Mesenchymal stem cell (in vitro differentiated cells and primary cell): ENCODE measurements at places on chromosomes 13 and 19.

DNA sequence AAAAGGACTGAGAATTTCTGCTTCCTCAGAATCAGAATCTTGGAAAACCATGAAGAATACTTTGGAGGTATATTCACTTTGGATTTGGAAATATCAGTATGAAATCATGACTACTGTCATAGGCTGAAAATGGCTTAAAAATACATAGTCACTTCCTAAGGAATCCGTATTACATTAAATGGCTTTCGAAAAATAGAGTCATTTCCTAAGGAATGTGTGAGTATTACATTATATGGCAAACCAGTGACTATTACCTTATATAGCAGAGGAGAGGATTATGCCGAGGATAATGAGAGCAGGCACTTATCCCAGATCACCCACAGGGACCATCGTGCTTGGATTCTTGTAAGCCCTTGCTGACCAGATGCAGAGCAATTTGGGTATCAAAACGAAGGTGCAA is 1471.8 kb downstream of the EFNB2 start:
- H3K27me3 ChIP-seq: no peaks in the 10 kb centered on the region
- H3K36me3 ChIP-seq: no peaks in the 10 kb centered on the region
- DNase-seq: no peak
- H3K4me1 ChIP-seq: no peaks in the 10 kb centered on the region
- H3K4me3 ChIP-seq: no peak overlapping the region

GRCh38 chr13:44326961-44327360 is 46.7 kb upstream of the SERP2 start:
- H3K4me1 ChIP-seq: peaks cover 2% of the 10 kb centered on the region
- H3K4me3 ChIP-seq: no peak overlapping the region
- peaks cover 4% of the 10 kb centered on the region for H3K27me3 ChIP-seq
- no peaks in the 10 kb centered on the region for H3K36me3 ChIP-seq

DNA sequence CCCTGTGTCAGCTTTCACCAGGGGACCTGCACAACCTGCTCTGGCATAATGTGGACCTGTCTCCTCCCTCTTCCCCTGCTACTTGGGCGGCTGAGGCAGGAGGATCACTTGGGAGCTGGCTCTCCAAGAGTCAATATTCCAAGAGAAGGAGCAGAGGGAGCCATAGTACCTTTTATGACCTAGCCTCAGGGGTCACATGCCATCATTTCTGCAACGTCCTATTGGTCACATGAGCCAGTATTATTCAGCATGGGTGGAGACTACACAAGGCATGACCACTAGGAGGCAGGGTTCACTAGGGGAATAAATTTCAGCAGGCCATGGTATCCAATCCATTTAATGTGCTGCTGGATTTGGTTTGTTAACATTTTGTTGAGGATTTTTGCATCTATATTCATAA is 12.0 kb upstream of the SHFL start:
- H3K4me1 ChIP-seq: no peaks in the 10 kb centered on the region
- DNase-seq: peak; percentile 24
- no peak overlapping the region for H3K4me3 ChIP-seq
- H3K27ac ChIP-seq: no peak overlapping the region
- peaks cover 25% of the 10 kb centered on the region for H3K27me3 ChIP-seq
- H3K36me3 ChIP-seq: no peaks in the 10 kb centered on the region

- no peak overlapping the region for H3K27ac ChIP-seq
- H3K36me3 ChIP-seq: peaks cover 8% of the 10 kb centered on the region
- peaks cover 17% of the 10 kb centered on the region for H3K4me1 ChIP-seq
- H3K27me3 ChIP-seq: no peaks in the 10 kb centered on the region
Observed at GRCh38 chr19:44687888-44688287, 11.1 kb upstream of the CEACAM16 start.

GRCh38 chr19:17348700-17349099 is 11.3 kb downstream of the GTPBP3 start:
- H3K27me3 ChIP-seq: peaks cover 28% of the 10 kb centered on the region
- H3K27ac ChIP-seq: no peak overlapping the region
- peak; percentile 81 for DNase-seq
- no peaks in the 10 kb centered on the region for H3K36me3 ChIP-seq

DNA sequence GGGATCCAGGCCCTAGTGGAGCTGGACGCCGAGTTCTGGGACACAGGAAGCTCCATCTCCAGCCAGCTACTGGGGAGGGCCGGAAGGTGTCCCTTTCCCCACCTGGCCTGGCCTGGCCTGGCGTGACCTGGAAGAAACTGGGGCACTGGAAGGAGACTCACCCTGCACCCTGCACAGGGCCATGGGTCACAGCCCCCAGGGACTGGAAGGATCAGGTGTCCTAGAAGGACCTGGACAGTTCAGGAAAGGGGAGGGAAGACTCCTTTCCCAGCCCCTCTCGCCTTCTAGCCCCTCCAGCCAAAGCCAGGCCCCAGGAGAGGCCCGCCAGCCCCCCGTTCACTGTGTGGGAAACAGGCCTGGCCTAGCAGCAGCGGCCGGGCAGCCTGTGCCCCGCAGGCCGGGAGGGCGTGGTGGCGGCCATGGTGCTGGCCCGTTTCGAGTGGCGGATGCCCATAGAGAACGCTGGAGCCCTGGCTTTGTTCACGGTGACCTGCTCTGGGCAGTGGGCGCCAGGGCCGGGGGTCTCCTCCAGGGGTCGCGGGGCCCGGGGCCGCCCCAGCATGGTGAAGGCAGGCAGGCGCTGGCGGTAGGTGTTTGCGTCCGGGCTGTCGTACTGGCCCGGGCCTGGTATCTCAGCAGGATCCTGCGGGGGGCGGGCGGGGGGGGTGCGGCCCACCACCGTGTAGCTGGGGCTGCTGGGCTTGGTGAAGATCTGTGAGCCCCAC is 2.8 kb upstream of the SHC2 start:
- DNase-seq: no peak
- no peaks in the 10 kb centered on the region for H3K36me3 ChIP-seq
- peaks cover 8% of the 10 kb centered on the region for H3K27me3 ChIP-seq

DNA sequence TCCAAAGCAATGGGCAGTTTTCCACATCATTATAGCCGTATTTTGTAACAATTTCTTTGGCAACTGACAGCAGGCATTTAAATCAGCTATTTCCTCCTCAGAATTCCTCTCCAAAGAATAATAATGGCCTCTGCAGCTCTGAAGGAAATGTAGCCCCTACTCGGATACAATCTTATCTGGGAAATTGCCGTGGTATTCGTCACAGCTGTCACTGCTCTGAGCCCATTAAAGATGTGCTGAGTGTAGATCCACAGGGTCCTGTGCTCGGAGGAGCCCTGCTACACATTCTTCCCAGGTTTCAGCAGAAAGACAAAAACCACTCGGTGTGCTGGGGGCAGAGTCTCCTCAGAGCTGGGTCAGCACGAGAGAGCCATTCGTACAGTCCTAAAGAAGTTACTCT is 33.1 kb downstream of the MZT1 start:
- no peaks in the 10 kb centered on the region for H3K27me3 ChIP-seq
- H3K4me3 ChIP-seq: no peak overlapping the region
- H3K27ac ChIP-seq: no peak overlapping the region
- no peaks in the 10 kb centered on the region for H3K4me1 ChIP-seq
- H3K36me3 ChIP-seq: no peaks in the 10 kb centered on the region
- DNase-seq: no peak
